ENCODE measurements at places on chromosomes 4 and X. TPM values are rescaled to one million over a fixed set of nuclear protein-coding genes. Genes with fewer than 3 reads are reported as not detected.

The DBET gene
- not detected for total RNA-seq

The PAGE2B gene
- not detected for total RNA-seq

The SSX4 gene
- not detected for total RNA-seq

The PNMA6A gene
- 1.3 TPM for total RNA-seq

The PARM1 gene
- 0.33 TPM for total RNA-seq

The REELD1 gene
- total RNA-seq, result not detected

The AFM gene
- total RNA-seq, result not detected

The RTL5 gene
- 0.33 TPM for total RNA-seq

The CLCN5 gene
- total RNA-seq, result 11.8 TPM

The BCORL1 gene
- 3.2 TPM for total RNA-seq

The ODAPH gene
- total RNA-seq, result not detected

All from vein endothelial cell (primary cell).